Pulmonary artery endothelial cell (primary cell): ENCODE measurements at places on chromosomes 3 and 15.
A peak's percentile ranks its signal among the peaks of the same experiment; 100 is the strongest.

DNA sequence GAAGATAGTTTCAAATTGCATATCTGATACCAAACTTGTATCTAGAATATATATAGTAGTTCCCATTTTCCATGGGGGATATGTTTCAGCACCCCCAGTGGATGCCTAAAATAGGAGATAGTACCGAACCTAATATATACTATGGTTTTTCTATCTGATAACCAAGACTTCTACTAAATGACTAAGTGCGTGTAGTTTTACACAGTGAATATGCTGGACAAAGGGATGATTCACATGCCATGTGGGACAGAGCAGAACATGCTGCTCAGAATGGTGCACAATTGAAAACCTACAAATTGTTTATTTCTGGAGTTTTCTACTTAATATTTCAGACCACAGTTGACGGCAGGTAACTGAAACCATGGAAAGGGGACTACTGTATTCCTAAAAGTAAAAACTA, 73.4 kb upstream of the TP63 start:
- no peak for DNase-seq

- DNase-seq: no peak
Observed at GRCh38 chr3:190645932-190646460, 132.1 kb downstream of the IL1RAP start.

- no peak for DNase-seq
Observed at GRCh38 chr3:138761002-138761401, 73.7 kb downstream of the PIK3CB start.

DNA sequence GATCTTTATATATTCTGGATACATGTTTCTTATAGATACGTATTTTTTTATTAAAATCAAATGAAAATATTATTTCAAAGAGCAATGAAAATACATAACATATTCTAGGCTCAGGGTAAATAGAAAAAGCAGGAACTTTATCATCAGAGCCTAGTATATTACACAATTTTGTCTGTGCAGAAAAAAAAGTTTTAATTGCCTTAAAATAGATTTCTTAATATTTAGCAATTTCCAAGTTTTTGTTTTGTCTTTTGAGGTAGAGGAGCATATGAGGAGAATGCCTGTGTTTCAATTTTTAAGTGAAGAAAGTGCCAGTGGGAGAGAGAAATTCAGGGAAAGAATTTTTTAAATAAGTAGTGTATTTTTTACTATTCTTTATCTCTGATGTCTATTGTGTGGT, 10.5 kb downstream of the CAPN7 start:
- no peak for DNase-seq

- no peak for DNase-seq
Observed at GRCh38 chr3:128491691-128491940, 1.4 kb downstream of the GATA2 start.

DNA sequence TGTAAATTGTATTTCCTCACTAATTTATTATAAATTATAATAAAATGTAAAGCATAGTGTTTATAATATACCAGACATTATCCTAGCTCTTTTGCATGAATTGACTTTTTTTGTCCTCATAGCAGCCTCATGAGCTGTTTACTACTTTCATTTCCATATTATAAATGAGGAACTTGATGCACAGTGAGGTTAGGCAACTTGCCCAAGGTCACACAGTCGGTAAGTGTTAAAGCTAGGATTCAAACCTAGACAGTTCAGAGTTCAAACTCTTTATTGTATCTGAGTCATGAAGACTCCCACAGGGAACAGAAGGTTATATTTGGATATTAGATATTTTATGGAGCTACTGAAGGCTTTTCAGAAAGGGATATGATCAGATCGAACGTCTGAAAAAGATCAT, 322.2 kb upstream of the SATB1 start:
- DNase-seq: no peak

DNA sequence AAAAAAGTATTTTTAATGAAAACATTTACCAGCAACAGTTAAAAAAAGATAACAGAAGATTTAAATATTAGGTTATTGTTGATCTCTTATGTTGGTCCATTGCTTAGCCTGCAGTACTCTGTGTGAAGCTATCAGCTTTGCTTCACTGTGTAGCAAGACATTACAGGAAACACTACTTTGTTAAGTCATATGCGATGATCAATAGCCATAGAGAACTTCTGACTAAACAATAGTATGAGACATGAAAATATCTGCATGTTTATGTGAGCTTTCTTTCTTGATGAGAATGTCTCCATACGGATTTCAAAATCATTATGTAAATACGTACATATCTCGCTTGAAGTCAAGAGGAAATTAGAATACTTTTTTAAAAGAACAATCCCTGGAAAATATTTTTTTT, 27.0 kb upstream of the CAPN3 start:
- DNase-seq: no peak

DNA sequence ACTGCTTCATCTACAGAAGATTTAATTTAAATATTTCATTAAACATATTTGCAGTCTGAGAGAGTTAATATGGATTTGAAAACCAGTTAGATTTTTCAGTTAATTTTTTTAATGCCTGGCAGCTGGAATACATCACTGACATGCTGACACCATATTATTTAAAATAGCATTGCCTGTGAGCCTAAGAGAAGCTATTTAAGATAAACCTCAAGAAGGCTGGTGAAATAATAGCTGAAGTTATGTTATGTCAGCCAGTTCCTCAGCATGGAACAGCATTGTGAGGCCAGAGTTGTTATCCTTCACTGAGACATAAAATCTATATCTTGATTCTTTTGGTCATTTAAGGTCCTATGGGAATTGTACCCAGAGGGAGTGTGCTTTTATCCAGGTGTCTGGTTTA, 705.2 kb downstream of the NAALADL2 start:
- no peak for DNase-seq

DNA sequence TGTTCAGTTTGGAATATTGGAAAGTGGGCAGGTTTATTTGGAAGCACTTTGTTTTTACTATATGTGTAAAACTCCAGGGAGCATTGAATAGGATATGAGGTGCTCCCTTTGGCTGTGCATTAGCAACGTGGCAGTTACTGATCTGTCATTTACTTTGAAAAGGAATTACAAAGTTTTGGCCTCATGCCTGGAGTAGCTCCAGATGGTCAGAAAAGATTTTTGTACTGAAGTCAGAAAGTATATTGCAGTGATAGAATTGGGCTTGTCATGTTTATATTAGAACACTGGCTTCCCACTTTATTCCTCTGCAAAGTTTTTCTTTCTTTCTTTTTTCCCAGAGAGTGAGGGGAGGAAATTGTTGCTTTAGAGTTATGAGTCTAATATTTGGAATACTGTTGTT, 26.1 kb downstream of the FNDC3B start:
- peak; percentile 60 for DNase-seq

- DNase-seq: no peak
Observed at GRCh38 chr3:71008350-71008935, 575.1 kb downstream of the FOXP1 start.

DNA sequence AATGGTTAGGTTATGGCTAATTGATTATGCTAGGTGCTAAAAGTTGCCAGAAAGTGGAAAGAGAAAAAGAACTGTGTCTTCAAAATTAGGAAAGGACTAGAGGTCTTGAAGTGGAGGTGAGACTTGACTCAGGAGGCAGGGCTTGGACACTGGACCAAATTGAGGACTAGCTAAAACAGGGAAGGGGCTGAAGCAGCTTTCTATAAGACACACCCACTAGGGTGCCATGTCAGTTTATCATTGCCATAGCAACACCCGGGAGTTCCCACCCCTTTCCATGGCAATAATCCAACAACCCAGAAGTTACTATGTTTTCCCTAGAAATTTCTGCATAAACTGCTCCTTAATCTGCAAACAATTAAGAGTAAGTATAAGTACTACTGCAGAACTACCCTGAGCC, 42.9 kb upstream of the MITF start:
- no peak for DNase-seq

GRCh38 chr15:73981761-73982221, 10.3 kb downstream of the STOML1 start:
- no peak for DNase-seq

DNA sequence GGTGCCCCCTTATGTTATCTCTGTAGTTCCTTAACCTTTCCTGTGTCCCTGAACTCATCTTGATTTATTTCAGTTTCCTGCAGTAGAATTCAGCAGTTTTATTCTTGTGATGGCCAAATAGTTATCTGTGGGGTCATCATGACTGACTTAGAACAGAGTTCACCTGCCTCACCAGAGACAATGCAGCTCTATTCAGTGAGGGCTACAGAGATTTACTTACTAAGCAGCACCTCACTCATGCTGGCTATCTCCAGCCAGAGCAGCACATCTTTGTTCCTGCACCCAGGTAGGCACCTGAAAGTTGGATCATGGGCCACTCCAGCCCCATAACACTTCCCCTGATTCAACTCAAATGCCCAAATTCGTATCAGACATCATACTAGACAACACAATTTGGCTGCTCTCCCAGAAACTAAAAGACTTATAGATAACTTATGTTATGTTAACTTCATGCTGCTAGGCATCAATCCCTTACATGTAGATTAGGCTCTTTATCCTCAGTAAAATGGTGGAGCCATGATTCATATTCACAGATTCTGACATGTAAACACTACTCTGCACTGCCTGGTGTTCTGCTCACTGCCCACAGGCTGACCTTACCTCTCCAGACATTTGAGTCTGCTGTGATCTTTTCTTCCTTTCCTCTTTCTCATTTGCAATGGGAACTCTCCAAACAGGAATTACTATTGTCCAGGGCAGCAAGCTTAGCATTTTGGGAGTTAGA, 9.3 kb upstream of the GOLGB1 start:
- no peak for DNase-seq

GRCh38 chr3:8888301-8888915, 74.9 kb downstream of the RAD18 start:
- DNase-seq: no peak

- no peak for DNase-seq
Observed at GRCh38 chr3:158098834-158099424, 7.3 kb downstream of the SHOX2 start.

- DNase-seq: no peak
Observed at GRCh38 chr3:105385819-105386508, 19.3 kb downstream of the ALCAM start.
